Stimulated activated CD8-positive, alpha-beta memory T cell treated with anti-CD3 and anti-CD28 coated beads, Interleukin-4, amount 100 ng/mL, for 4 hours (primary cell): ENCODE measurements at places on chromosomes 7 and 10.

GRCh38 chr10:34413214-34413613 is 401.9 kb downstream of the PARD3 start:
- no peak for DNase-seq

- no peak for DNase-seq
Observed at GRCh38 chr7:21076054-21076453, 289.4 kb upstream of the SP8 start.

DNA sequence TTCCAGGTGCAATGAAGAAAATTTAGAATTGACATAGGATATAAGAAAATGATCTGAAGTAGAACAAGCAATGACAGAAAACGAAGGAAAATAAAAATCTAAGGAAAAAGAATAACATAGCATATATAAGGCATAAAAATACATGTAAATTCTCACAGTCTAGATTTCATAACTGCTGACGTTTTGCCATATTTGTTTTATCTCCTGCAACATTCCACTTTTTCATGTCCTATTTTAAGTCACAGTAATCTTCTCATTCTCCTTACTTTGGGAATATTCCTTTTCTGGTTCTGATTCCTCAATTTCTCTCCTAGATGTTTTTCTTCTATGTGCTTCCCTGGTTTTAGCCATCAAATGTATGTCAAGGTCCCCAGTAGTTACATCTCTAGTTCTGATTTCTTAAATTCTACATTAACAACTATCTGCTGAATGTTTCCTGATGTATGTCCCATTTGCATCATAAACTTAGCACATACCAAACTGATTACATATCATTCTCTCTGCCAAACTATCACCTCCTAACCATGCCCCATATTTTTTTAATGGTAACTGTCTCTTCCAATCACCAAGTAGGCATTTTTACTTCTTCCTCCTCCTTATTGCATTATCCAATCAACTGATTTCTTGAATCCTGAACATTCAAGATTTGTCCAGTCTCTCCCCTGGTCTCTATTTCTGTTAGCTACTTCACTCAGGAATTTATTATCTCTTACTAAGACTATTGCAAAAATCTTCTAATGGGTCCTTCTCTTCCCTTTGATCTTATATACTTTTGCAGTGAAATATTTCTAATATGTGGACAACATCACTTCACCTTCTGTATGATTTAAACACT is 171.3 kb downstream of the DNAJC1 start:
- DNase-seq: no peak

GRCh38 chr10:508726-509125 is 180.7 kb downstream of the DIP2C start:
- DNase-seq: no peak

- DNase-seq: no peak
Observed at GRCh38 chr7:23968791-23969190, 258.8 kb downstream of the STK31 start.

DNA sequence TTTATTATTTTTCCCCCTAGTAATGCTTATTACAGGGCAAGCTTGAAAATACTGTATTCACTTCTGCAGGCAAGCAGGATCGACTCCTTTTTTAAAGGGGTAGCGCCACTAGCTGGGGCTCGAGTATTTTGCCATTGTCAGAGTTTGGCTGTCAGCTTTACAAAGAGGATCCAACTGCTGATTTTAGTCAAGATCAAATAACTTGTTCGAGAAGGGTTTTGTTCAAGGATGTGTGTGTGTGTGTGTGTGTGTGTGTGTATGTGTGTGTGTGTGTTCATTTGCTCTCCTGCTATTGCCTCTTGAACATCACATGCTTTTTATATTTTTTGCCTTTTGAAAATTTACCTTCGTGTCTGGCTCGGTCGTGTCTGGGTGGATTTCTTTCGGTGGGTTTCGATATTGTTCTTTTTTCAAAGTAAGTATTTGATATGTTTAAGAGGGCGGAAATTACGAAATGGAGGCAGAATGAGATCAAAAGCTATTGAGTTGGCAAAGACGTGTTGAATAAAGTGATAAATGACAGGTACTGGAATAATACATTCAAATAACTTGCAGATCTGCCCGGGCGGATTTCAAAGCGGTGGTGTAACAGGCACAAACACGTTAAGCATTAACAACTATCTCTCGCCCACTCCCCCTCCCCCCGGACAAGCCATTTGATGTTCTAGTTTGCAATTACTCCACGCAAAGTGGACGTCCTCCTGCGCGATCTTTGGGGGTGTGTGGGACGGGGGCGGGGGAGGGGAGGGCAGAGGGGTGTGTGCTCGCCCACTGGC is 1.1 kb downstream of the ARID5B start:
- DNase-seq: peak; percentile 53

- DNase-seq: no peak
Observed at GRCh38 chr10:82211346-82211745, 336.4 kb downstream of the NRG3 start.

DNA sequence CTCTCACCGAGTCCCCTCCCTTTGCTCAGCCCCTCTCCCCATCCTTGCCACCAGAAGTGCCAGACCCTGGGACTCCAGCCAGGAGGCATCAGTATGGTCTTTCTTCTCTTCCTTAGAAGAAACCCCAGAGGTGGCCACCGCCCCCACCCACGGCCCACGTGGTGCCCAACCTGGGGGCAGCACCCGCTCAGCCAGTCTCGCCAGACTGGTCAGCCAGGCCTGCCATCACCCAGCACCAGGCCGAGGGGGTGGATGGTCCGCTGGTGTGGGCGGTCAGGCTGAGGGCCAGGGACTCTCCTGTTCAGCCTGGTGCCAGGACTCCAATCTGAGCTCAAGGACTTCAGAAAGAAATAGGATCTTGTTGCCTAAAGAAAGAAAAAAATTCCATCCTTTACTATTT is 5.8 kb upstream of the CLDN4 start:
- DNase-seq: no peak

DNA sequence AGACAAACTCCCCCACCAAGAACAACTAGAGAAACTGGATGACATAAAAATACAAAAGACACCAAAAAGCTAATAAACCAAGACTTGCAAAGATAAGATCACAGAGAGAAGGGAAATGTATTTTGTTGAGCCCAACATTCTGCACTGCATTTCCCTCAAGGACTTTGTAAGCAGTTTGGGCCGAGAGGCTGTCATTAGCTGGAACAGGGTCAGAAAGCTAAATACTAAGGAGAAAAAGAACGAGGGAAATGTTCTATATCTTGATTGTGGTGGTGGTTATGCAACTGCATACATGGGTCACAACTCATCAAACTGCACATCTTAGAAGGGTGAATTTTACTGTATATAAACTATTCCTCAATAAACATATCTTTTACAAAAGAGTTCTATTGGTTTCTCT is 315.0 kb downstream of the IPMK start:
- no peak for DNase-seq

- DNase-seq: no peak
Observed at GRCh38 chr10:79417731-79418130, 27.7 kb downstream of the ZCCHC24 start.

GRCh38 chr7:158759245-158759614 is 54.6 kb upstream of the NCAPG2 start:
- DNase-seq: no peak

DNA sequence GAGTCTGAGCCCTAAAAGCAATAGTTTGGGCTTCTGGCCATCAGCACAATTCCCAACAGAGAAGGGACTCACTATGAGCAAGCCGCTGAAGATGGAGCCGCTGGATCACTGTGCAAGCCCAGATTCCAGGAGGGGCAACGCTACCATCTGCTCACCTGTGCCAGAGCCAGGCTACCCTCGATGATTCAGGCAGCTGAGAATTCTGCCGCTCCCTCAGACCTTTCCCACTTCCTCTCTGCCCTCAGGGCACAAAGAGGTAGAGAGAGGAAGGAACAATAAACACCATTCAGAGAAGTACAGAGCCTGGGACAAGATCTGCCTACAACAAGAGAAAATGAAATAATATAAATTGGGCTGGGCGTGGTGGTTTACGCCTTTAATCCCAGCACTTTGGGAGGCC is 98.1 kb downstream of the MYOF start:
- DNase-seq: no peak

DNA sequence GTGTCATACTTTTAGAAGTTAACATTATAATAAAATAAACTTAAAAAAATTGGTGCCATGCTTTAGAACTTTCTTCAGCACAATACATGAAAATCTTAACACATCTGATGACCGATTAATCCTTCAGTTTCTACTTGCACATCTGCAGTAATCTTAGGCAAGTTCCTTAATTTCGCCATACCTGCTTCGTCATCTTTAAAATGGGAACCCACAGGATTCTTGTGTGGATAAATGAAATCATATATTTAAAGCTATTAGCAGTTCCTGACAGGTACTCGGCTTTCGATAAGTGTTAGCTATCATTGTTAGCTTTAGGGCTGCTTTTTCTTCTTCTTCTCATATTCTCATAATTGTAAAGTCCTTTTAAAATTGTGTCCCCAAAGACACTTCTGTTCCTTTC is 907 bp upstream of the VPS50 start:
- no peak for DNase-seq

- no peak for DNase-seq
Observed at GRCh38 chr7:28799619-28800018, 158.5 kb downstream of the TRIL start.

DNA sequence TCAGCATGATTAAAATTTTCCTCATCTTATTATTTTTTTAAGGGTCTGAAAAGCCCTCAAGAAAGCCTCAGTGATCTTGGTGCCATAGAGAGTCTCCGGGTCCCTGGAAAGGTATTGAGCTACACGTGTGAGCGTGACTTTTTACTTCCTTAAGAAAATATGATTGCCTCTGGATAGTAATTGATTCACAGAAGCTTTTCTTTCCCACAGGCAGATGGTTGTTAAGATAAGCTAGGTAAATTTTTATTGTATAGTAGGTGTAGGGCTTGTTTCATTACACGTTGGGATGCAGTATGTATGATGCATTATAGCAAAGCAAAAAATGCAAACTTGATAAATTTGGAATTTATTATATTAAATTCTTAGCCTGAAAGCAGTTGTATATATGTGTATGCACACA is 7.7 kb downstream of the VPS50 start:
- DNase-seq: no peak

GRCh38 chr10:95121904-95122303 is 52.6 kb upstream of the CYP2C8 start:
- no peak for DNase-seq

DNA sequence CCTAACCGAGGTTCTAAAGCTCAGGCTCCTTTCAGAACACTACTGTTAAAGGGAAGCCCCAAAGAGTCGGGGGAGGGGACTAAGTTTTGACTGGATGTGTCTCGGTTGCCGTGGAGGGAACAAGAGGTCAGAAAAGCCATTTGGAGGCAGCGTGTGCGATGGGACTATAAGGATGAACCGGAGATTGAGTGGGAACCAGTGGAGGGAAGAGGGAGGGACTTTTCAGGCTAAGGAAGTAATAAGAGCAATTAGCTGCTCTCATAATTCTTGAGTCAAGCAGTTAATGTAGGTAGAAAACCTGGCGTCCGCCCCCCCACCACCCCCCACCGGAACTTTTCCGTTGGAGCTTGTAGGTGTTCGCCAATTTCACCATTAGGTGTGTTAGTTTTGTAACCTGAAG is 491 bp upstream of the AKAP9 start:
- DNase-seq: no peak

DNA sequence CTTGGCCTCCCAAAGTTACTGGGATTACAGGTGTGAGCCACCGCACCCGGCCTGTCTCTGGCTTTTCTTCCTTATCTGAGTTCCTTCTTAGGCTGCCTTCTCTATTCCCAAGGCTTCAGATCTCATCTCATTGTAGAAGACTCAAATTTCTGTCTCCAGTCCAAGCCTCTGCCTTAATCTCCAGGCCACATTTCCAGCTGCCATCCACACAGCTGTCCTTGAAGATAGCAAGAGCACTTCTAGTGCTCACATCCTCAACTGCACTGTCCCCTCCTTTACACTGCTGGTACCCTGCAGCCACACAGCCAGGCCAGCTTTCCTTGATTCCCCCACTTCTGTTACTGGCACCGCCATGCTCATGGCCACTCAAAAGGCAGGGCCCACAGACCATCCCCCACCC is 35.6 kb downstream of the POLL start:
- no peak for DNase-seq

GRCh38 chr10:122113945-122114747 is 125.2 kb downstream of the TACC2 start:
- no peak for DNase-seq

- DNase-seq: no peak
Observed at GRCh38 chr7:50181081-50181480, 88.0 kb upstream of the ZPBP start.

GRCh38 chr10:125201791-125202622 is 41.6 kb upstream of the CTBP2 start:
- DNase-seq: no peak

GRCh38 chr10:97542169-97543024 is 30.2 kb upstream of the ANKRD2 start:
- no peak for DNase-seq

GRCh38 chr7:48176356-48176893 is 5.2 kb downstream of the ABCA13 start:
- DNase-seq: no peak

- no peak for DNase-seq
Observed at GRCh38 chr7:50766106-50766848, 16.4 kb downstream of the GRB10 start.

DNA sequence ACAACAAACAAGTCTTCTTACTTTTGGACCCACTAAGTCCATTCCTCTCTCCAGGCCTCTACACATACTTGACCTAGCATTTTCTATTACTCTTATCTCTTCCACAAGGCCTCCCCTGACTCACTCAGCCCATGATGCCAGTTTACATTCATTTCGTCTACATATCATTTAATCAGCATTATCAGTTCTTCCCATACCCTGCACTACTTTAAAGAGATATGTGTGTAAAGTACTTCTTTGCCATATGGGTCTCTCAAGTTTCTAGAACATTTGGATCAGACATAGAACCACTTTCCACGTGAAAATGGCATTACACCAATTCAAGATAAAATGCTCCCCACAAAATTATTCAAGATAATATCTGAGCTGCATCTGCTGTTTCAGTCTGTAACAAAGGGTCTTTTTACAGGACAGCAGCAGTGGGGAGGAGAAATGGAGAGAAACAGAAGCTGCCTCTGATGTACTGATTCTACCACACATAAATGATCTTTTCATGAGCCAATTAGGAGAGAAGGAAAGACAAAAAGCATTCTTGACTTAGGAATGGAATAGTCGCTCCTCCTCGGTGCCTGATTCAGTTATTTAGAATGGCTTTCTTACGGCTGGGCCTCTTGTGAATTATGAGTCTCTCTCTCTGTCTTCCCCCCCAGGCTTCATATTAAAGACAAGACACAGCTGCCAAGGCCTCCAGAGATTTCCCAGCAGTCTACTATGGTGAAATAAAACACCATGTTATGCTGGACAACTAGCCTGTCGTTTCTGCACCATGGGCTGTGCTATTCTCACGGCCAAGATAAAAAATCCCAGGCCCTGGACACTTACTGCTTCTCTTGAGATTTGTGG is 46.9 kb upstream of the SEPTIN7 start:
- DNase-seq: no peak

DNA sequence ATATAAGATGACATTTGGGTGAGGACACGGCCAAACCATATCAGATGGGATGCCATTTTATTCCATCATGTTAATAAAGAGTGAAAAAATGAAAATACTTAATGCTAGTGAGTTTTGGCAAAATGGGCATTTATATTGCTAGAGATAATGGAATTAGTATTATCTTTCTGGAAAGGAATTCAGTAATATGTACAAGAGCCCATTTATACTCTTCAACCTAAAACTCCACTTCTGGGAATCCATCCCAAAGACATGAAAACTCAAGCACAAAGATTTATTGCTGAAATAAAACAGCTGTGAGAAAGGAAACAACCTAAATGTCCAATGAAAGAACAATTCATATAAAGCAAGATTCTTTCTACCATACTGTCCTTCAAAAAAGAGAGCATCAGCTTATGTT is 96.0 kb upstream of the TMEM168 start:
- no peak for DNase-seq
